ENCODE measurements at places on chromosomes 6 and 20.

- no peak for DNase-seq
These were observed 46.3 kb downstream of the SCAND1 start for GRCh38 chr20:35908007-35908406.

- no peak for DNase-seq
These were observed 774 bp upstream of the SFT2D1 start for GRCh38 chr6:166343150-166343487.

- no peak for DNase-seq
These were observed 2.0 kb downstream of the FGD2 start for GRCh38 chr6:37007340-37008043.

GRCh38 chr6:11902527-11902926 is 109.6 kb upstream of the HIVEP1 start:
- no peak for DNase-seq

- no peak for DNase-seq
These were observed 50.7 kb downstream of the SLC26A8 start for GRCh38 chr6:35973670-35974222.
